Stimulated activated CD8-positive, alpha-beta memory T cell treated with anti-CD3 and anti-CD28 coated beads, Interleukin-4, amount 100 ng/mL, for 4 hours (primary cell): ENCODE measurements at places on chromosomes 3 and 15.

- DNase-seq: no peak
These were observed 86.0 kb downstream of the ECT2 start for GRCh38 chr3:172836390-172836997.

- no peak for DNase-seq
These were observed 121.6 kb downstream of the UBE2E2 start for GRCh38 chr3:23324745-23325144.

GRCh38 chr3:66823532-66823931, 174.6 kb upstream of the KBTBD8 start:
- DNase-seq: no peak

DNA sequence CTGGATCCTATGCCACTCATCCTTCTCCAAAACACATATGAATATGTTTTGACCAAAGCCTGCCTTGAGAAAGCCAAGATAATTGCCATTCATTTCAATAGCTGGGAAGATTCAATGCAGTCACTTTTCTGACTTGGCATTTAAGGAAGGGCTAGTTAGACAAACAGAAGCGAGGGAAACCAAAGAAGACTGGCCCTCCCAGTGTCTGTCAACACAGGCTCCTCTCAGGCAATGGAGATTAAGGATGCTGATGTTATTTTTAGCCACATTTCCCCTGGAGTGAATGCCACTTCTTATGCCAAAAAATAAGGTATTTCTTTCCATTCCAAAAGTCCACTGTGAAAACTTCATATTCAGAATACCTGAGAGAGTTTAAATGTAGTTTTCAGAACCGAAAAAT, 101.7 kb downstream of the P3H2 start:
- no peak for DNase-seq

DNA sequence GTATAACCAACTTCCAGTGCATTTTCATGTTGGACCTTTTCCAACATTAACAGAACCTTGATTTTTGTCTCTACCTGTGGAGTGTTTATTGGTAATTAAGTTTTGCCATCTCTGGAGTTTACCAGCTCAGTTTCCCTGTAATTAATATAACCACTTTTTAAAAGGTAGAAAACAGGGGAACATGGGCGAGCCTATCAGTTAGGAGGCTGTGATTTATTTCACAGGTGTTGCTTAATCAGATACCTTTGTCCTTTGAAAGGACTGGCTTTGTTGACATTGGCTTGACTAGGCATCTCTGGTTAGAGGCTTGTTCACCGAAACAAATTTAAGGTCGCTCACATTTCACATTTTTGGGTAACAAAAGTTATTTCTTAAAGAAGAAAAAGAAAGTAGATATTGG, 622 bp downstream of the NAALADL2 start:
- DNase-seq: no peak

- DNase-seq: no peak
These were observed 1179.9 kb downstream of the ZPLD1 start for GRCh38 chr3:103614719-103615118.

- no peak for DNase-seq
These were observed 937.2 kb downstream of the ZPLD1 start for GRCh38 chr3:103372031-103372430.

GRCh38 chr15:80105595-80105994, 46.1 kb downstream of the ZFAND6 start:
- no peak for DNase-seq

DNA sequence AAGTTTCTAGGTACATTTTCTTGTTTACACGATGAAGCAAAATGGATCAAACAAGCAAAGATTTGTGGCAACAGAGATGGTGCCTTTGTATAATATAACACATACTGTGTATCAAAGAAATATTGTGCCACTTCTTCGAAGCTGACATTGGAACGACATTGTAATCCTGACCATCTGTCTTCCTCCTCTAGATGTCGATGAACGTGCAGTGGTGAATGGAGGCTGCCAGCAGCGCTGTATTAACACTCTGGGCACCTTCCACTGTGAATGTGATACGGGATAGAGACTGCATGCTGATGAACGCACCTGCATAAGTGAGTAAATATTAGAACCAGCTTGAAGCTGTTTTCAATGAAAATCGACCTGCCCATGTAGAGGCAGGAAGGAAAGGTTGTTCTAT, 613.3 kb upstream of the GOLIM4 start:
- no peak for DNase-seq
